ENCODE measurements at places on chromosomes 2 and 18. TPM values are rescaled to one million over a fixed set of nuclear protein-coding genes. Genes with fewer than 3 reads are reported as not detected.

Gene HTRA2
- polyA plus RNA-seq, result 46.9 TPM

Gene RBM44
- 1.4 TPM for polyA plus RNA-seq

DNA sequence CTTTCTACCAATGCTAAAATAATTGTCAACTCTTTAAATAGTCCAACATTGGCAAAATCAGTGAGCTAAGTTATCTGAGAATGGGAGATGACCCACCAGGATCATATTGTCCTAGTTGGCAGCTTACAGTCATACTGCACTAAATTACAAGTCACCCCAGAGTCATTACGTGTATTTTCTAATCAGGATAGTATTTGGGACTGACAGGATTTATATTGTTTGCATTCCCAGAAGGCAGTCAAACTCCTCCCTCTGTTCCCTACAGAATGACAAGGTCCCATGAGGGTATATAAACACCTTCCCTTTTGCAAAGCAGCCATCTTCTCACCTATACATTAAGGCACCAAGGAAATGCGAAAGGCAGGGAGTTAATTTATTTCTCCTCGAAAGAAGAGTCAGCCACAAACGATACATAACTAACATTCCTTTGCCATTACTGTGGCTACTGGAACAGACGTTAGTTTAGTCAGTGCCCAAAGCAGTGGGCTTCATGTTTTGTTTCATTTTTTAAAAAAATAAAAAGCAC, 125.3 kb downstream of the ANTXR1 start:
- H3K4me3 ChIP-seq, result no peak overlapping the region
- DNase-seq, result no peak
- H3K27ac ChIP-seq, result peak overlapping the region; percentile 39
- H3K36me3 ChIP-seq, result no peaks in the 10 kb centered on the region
- no peaks in the 10 kb centered on the region for H3K27me3 ChIP-seq
- H3K4me1 ChIP-seq, result peaks cover 7% of the 10 kb centered on the region

- H3K27me3 ChIP-seq, result no peaks in the 10 kb centered on the region
- H3K4me3 ChIP-seq, result no peak overlapping the region
- DNase-seq, result no peak
- H3K36me3 ChIP-seq, result no peaks in the 10 kb centered on the region
- H3K27ac ChIP-seq, result no peak overlapping the region
These were observed 7.2 kb upstream of the AFTPH start for GRCh38 chr2:64516651-64517510.

- H3K4me1 ChIP-seq, result no peaks in the 10 kb centered on the region
- H3K4me3 ChIP-seq, result no peak overlapping the region
- no peak overlapping the region for H3K27ac ChIP-seq
- no peak for DNase-seq
- H3K27me3 ChIP-seq, result no peaks in the 10 kb centered on the region
These were observed 156.1 kb upstream of the VRK2 start for GRCh38 chr2:57890464-57890863.

Gene GTF2A1L
- 11.7 TPM for polyA plus RNA-seq

Gene SRD5A2
- polyA plus RNA-seq, result not detected

Gene GALNT13
- polyA plus RNA-seq, result 0.74 TPM

DNA sequence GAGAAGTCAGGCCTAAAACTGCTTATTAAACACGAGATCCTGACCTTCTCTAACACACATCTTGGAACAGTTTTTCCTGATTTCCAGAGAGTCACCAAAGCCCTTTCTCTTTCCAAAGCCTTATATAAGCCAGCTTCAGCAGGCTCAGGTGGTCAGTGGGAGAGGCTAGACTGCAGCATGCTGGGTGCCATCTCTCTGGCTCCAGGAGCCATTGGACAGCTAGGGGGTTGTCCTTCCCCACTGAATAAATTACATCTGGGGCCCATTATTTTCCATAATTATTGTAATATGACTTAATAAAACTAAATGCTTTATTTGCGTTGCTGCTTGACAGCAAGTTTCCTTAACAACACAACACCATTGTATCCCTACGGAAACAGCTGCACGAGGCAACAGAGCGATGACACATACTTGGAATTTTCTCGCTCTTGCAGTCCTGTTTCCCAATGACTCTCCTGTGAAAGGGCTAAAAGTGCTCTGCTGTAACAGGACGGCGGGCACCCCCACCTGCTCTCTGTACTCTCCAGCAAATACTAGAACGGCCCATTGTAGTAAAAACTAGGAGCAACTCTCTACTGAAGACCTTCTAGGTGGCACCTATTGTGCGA, 160.6 kb downstream of the RNF144A start:
- no peak overlapping the region for H3K27ac ChIP-seq
- H3K4me1 ChIP-seq, result no peaks in the 10 kb centered on the region
- DNase-seq, result no peak
- H3K27me3 ChIP-seq, result peaks cover 1% of the 10 kb centered on the region
- no peak overlapping the region for H3K4me3 ChIP-seq

Gene FAM228A
- 1.0 TPM for polyA plus RNA-seq

DNA sequence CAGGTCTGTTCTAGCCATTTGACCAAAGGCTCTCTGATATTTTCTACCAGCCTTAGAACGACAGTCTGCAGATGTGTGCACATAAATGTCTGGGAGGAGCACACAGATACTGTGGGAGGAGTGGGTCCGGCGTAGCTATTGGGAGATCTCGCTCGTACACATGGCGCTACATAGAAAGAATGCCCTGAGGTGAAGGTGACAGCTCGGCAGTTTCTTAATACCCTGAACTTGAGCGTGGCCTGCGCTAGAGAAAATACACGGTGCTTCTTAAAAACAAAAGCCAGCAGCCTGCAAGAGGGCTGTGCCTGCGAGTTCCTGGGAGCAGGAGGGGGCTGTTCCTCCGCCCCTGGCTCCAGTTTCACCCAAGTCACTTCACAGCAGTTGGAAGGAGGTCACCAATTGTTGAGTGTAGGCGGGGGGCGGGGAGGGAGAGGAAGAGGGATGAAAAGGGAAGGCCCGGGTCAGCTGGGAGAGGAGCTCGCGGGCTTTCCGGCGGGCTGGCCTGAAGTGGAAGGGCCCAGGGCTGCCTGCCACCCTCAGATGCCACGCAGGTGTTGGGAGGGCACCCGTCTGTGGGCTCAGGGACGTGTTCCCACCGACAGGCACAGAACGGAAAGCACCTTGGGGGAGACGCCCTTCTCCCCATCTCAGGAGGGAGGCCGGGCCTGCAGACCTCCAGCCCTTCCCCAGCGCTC, 124.7 kb upstream of the ZNF516 start:
- DNase-seq, result peak; percentile 85
- H3K4me3 ChIP-seq, result peak overlapping the region; percentile 17
- H3K36me3 ChIP-seq, result no peaks in the 10 kb centered on the region
- peaks cover 3% of the 10 kb centered on the region for H3K4me1 ChIP-seq
- H3K27ac ChIP-seq, result no peak overlapping the region
- H3K27me3 ChIP-seq, result no peaks in the 10 kb centered on the region

- H3K27ac ChIP-seq, result no peak overlapping the region
- no peak for DNase-seq
- H3K27me3 ChIP-seq, result no peaks in the 10 kb centered on the region
- no peak overlapping the region for H3K4me3 ChIP-seq
- H3K36me3 ChIP-seq, result no peaks in the 10 kb centered on the region
These were observed 35.6 kb downstream of the IFIH1 start for GRCh38 chr2:162282765-162283425.

- no peak for DNase-seq
- H3K36me3 ChIP-seq, result no peaks in the 10 kb centered on the region
- H3K27ac ChIP-seq, result no peak overlapping the region
- H3K27me3 ChIP-seq, result no peaks in the 10 kb centered on the region
- no peak overlapping the region for H3K4me3 ChIP-seq
These were observed 818.8 kb upstream of the SOX11 start for GRCh38 chr2:4873364-4873763.

GRCh38 chr2:26712486-26713465, 20.3 kb downstream of the KCNK3 start:
- no peak overlapping the region for H3K4me3 ChIP-seq
- H3K27ac ChIP-seq, result no peak overlapping the region
- no peak for DNase-seq
- H3K4me1 ChIP-seq, result peaks cover 3% of the 10 kb centered on the region
- no peaks in the 10 kb centered on the region for H3K36me3 ChIP-seq

GRCh38 chr2:85433511-85434089, 15.1 kb downstream of the SH2D6 start:
- no peaks in the 10 kb centered on the region for H3K27me3 ChIP-seq
- no peak overlapping the region for H3K27ac ChIP-seq
- no peaks in the 10 kb centered on the region for H3K36me3 ChIP-seq
- no peaks in the 10 kb centered on the region for H3K4me1 ChIP-seq

Gene FTCDNL1
- not detected for polyA plus RNA-seq

- H3K36me3 ChIP-seq, result peaks cover 2% of the 10 kb centered on the region
- DNase-seq, result no peak
- H3K27me3 ChIP-seq, result no peaks in the 10 kb centered on the region
- H3K4me3 ChIP-seq, result no peak overlapping the region
- no peaks in the 10 kb centered on the region for H3K4me1 ChIP-seq
These were observed 193.5 kb downstream of the PPP1R1C start for GRCh38 chr2:182179176-182179575.

- H3K36me3 ChIP-seq, result no peaks in the 10 kb centered on the region
- no peak overlapping the region for H3K27ac ChIP-seq
- H3K27me3 ChIP-seq, result no peaks in the 10 kb centered on the region
- no peak for DNase-seq
- peaks cover 2% of the 10 kb centered on the region for H3K4me1 ChIP-seq
- no peak overlapping the region for H3K4me3 ChIP-seq
These were observed 148.7 kb downstream of the ESCO1 start for GRCh38 chr18:21451851-21452250.

Gene CAB39
- 27.3 TPM for polyA plus RNA-seq

DNA sequence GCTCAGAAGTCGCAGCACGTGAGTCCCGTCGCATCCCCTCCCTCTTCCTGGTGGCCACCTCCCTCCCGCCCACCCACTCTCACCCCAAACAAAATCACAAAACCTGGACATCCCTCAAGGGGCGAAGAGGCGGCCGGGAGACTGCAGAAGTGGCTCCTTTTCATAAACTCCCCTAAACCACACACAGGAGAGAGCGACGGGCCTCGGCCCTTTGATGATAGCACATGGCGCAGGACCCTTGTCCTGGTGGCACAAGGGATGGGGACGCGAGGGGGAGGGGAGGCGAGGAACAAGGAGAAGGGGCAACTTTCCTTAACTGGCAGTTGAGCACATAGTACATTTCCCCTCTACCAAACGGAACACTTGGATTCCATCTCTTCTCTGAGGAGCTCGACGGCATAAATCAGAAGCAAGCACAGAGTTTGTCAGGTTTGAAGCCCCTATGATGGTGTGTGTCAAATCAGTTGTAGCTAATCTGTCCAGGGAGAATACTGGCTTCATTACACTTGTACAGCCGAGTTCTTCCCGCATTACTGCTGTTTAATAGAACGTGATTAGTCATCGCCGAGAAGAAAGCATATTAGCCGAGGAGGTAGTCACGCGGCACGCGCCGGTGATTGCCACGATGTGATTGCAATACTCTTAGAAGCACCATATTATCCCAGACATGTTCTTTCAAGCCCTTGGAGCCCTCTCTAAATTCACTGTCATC, 43.8 kb downstream of the GBX2 start:
- H3K4me1 ChIP-seq, result no peaks in the 10 kb centered on the region
- no peak for DNase-seq
- H3K27me3 ChIP-seq, result no peaks in the 10 kb centered on the region
- H3K36me3 ChIP-seq, result peaks cover 6% of the 10 kb centered on the region
- no peak overlapping the region for H3K27ac ChIP-seq

GRCh38 chr2:54577944-54578647, 122.0 kb downstream of the SPTBN1 start:
- peaks cover 28% of the 10 kb centered on the region for H3K4me1 ChIP-seq
- H3K27ac ChIP-seq, result no peak overlapping the region
- H3K27me3 ChIP-seq, result no peaks in the 10 kb centered on the region
- no peak for DNase-seq
- H3K36me3 ChIP-seq, result no peaks in the 10 kb centered on the region
- H3K4me3 ChIP-seq, result no peak overlapping the region

DNA sequence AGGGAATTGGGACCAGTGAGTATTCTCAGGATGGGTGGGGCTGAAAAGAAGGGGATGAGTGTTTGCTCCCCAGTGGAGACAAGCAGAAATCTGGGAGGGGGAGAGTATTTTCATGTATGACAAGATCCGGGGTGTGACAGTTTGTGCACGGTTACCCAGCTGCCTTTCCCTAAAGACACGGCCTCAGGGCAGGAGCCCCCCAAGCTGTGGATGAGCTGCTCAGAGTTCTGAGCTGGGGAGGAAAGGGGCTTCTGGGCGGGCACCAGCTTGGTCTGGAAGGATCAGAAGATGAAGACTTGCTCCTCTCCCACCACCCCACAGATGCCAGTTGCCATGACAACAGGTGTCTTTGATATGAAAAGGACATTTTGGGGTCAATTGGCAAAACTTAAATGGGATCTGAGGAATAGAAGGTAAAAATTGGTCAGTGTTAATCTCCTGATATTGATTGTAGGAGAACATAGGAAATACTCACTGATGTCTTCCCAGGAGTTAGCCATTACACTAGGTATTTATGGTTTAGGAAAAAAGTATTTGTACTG, 29.2 kb downstream of the ZCCHC2 start:
- no peak overlapping the region for H3K4me3 ChIP-seq
- H3K27me3 ChIP-seq, result no peaks in the 10 kb centered on the region

Gene PTPN2
- polyA plus RNA-seq, result 37.7 TPM

Gene ITGB6
- polyA plus RNA-seq, result not detected

Gene EIF2AK2
- 9.7 TPM for polyA plus RNA-seq
